ENCODE measurements at places on chromosomes 6 and 20.

DNA sequence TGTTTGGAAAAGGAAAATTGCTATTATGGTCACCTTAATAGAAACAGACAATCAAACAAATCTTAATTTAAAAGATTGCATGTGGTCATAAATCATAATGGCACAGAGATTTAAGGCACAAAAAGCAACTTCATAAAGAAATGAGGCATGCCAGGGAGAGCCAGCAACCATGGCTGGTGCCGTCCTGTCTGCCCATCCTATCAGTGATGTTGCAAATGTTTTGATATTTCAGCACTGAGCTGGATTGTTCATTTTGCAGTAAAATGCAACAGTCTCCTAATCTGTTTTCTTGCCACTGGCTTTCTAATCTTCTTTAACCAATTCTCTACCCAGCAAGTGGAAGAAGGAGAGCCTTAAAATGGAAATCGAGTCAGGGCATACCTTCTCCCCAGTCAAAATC lies 249.8 kb downstream of the SAMD5 start:
- DNase-seq = no peak

DNA sequence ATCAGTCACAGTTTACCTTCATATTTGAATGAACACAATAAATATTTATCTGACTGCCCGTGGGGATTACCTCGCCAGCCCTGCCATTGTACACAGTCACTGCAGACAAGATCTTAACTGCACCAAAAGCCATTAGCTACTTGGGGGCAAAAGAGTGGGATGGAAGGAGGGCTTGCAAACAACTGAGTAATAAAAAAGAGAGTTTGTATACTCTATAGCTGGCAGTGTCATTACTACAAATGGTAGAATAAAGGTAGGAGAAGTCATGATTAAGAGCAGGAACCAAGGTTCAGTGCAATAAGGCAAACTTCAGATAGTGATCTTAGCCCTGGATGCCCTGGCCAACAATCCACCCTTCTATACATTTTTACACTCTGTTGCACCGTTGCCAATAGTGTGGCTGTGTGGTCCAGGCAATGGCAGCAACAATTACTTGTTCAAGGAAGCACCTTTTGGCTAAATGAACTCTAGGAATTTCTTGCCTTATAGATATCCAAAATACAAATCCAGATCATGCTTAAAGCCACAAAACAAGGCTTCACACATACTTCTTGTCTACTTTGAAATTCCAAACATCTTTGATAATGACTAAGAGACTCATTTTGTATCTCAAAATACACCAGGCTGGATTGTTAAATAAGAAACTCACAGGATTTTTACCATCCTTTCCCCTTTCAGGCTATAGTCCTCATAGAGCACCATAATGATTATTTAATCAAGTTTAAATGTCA lies 955.4 kb upstream of the ADGRB3 start:
- no peak for DNase-seq

- DNase-seq = no peak
These were observed 159.9 kb downstream of the ASCC3 start for GRCh38 chr6:100721256-100721655.

GRCh38 chr20:19864130-19864529 lies 106.1 kb downstream of the RIN2 start:
- DNase-seq = no peak

All from immature natural killer cell (primary cell).